Urothelium cell line (cell line): ENCODE measurements at places on chromosomes 4 and X.

- DNase-seq: no peak
Observed at GRCh38 chrX:19793471-19793870, 93.9 kb downstream of the SH3KBP1 start.

DNA sequence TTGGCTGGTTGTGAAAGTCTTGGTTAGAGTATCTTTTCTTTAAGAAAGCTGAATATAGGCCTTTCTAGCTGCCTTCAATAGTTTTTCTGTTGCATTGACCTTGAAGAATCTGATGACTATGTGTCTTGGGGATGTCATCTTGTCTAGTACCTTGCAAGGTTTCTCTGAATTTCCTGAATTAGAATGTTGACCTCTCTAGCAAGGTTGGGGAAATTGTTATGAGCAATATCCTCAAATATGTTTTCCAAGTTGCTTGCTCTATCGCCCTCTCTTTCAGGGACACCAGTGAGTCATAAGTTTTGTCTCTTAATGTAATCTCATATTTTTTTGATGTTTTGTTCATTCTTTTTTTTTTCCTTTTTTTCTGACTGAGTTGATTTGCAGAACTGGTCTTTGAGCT lies 194.7 kb downstream of the RAB28 start:
- no peak for DNase-seq

- DNase-seq: no peak
Observed at GRCh38 chrX:39677585-39677977, 420.2 kb downstream of the BCOR start.

DNA sequence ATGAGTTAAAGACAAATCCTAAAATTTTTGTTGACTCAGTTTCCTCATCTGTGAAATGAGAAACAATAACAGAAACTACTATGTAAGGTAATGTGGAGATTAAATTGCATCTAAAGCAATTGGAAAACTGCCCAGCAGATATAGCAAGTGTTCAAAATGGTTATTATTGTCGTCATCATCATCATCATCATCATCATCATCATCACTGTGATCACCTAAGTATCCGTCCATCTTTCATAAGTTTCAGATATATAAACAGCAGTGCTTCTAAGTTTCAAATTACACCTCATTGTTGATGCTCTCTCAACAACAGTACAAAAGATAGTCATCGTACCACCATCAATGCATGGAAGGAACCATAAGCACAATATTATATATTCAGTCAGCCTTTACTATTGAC lies 379.9 kb downstream of the PDGFC start:
- DNase-seq: no peak

DNA sequence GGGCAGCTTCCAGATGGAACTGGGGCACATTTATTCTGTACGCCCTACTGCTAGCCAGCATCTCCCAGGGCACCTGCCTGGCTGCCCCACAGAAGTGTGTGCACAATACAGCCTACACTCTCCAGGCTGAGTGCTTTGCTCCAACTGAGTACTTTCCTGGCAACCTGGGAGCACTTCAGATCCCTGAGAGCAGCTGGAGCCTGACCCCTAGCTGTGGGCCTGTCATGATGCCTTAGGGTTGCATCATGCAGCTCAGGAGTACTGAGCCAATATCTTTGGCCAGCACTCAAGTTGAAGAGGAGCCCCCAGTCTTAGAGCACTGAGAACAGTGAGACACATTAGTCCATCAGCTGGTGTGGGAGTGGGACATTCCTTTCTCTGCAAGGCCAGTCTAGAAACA lies 321.9 kb downstream of the CFAP47 start:
- no peak for DNase-seq

DNA sequence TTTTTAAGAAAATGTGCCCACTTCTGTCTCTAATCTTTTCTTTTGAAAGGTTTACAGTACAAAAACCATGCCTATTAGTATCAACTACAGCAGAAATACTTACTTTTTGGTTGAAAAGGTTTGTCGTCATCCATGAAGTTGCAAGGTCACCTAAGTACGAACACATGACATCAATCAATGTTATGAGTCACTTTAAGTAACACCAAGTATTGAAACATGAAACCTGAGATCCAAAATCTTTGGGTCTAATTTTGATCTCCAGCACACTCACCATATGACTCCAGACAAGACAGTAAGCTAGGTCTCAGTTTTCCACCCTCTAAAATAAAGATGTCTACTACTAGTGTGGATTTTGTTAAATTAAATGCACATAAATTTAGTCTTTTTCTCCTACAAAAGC lies 8.4 kb downstream of the ZNF280C start:
- no peak for DNase-seq

DNA sequence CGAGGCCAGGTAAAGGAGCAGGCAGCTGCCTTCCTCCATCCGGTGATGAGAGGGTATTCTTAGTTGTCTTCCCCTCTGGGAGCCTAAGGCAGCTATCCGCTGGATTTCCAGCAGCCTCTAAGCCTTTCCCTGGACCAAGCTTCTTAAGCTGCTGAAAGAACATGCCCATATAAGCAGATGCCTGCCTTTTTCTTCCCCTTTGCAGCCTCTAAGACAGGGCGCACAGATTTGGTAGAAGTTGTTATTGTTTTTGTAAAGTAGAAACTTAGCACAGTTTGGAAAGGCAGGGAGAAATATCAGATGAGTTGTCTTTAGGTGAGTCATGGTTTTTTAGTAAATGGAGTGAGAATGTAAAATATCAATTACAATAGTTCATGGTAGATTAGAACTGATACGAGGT lies 210.8 kb downstream of the ARHGAP10 start:
- DNase-seq: no peak

DNA sequence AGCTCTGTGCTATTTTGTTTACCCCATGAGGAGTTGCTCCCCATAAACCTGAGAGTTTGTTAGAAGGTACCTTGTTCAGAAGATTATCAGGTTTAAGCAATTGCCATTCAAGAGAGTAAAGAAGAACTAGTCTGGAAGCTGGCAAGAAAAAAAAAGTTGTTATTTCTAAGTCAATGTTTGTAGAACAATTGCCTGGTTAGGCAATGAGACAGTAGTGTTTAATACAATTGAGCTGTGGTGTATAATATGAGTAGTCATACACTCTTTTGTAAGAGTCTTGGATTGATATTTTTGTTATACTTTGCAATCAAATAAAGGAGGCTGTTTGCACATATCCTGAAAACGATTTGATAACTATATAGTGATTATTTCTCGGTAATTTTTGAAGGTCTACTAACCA lies 44.7 kb downstream of the GALNT7 start:
- no peak for DNase-seq

DNA sequence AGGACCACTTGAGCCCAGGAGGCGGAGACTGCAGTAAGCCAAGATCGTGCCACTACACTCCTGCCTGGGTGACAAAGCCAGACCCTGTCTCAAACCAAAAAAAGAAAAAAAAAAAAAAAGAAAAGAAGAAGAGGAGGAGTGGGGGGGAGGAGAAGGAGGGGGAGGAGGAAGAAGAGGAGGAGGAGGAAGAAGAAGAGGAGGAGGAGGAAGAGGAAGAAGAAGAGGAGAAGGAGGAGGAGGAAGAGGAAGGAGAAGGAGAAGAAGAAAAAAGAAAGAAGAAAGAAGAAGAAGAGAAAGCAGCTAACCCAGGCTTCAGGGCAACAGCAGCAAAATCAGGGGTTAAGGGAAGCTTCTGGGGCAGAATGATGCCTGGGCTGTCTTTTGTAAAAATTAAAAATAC lies 27.5 kb downstream of the VMA21 start:
- DNase-seq: no peak

GRCh38 chr4:6688879-6689505 lies 4.7 kb upstream of the S100P start:
- peak; percentile 92 for DNase-seq

DNA sequence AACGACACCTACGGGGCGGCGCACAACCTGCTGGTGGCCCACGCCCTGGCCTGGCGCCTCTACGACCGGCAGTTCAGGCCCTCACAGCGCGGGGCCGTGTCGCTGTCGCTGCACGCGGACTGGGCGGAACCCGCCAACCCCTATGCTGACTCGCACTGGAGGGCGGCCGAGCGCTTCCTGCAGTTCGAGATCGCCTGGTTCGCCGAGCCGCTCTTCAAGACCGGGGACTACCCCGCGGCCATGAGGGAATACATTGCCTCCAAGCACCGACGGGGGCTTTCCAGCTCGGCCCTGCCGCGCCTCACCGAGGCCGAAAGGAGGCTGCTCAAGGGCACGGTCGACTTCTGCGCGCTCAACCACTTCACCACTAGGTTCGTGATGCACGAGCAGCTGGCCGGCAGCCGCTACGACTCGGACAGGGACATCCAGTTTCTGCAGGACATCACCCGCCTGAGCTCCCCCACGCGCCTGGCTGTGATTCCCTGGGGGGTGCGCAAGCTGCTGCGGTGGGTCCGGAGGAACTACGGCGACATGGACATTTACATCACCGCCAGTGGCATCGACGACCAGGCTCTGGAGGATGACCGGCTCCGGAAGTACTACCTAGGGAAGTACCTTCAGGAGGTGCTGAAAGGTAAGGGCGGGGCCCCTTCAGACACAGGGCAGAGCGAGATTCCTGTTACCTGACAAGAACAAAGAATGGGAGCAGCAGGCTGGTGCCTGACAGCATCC lies 11.7 kb downstream of the RPL9 start:
- DNase-seq: no peak

DNA sequence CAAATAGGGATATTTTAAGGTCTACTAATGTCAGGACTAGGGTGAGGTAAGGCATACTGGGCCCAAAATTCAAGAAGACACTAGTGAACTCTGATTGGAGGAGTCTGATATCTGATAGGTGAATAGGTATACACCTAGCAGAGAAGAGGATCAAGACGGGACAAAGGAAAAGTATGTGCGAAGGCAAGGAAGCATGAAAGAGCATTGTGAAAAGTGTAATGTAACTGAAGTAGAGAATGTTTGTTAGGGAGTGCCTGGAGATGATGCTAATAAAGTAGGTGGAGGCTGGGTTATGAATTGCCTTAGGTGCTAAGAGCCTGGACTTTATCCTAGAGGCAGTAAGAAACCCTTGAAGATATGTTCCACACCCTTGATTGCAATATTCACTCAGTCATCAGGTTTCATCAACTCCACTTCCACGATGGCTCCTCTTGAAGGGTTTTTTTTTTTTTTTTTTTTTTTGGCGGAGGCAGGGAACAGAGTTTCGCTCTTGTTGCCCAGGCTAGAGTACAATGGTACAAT lies 49.9 kb upstream of the XIAP start:
- DNase-seq: no peak

DNA sequence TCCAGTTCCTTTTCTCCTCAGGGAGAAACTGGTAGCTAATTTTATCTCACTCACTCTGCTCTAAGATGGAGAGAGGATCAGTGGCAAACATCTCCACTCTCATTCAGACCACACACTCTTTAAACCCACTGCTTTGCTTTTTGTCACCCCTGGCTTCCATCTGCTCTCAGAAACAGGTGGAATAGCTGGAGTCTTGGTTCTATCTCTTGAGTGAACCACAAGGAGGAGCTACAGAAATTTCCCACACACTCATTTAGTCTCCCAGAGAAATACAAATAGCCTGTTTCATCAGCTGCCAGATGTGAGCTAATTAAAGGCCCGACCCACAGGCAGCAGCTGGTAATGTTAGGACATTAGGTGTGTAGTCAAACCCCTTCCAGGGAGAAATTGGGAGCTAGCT lies 96.6 kb downstream of the STPG2 start:
- DNase-seq: no peak

- no peak for DNase-seq
Observed at GRCh38 chr4:154757713-154758112, 13.9 kb downstream of the LRAT start.

DNA sequence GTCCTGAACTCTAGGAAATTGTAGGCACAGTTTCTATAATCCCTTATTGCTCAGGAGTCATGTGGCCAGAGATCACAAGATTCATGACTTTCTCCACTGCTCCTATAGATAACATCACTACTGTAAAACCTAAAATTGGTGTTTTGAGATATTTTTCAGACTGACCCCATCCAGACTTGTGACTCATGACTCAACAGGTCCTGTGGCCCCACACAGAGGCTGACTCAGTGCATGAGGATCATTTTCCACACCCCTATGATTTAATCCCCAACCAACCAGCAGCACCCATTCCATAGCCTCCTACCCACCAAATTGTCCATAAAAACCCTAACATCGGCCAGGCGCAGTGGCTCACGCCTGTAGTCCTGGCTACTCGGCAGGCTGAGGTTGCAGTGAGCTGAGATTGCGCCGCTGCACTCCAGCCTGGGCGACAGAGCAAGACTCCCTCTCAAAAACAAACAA lies 13.2 kb upstream of the XIAP start:
- DNase-seq: peak; percentile 7

DNA sequence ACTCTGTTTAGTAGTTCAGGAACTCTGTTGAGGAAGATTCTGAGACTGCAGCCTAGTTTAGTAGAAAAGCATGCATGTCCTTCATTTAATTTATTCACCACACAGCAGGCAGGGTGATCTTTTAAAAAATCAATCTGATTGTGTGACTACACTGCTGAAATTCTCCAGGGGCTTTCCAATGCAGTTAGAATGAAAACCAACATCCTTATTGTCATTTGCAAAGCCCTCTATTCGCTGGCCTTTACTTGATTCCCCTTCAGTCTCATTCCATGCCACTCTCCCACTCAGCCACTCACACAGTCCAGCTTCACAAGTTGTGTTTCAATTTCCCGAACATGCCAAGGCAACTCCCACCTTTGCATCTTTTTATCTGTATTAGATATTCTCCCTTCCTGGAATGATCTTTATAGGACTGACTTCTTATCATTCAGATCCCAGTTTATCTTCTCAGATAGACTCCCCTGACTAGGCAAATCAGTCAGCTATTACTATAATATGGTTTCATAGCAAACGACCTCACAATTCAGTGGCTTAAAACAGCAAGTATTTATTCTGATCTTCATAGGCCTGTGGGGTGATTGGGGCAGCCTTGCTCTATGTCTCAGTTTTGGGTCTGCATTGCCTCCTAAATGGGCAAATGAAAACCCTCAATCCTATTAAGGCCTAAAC lies 21.3 kb upstream of the FTHL17 start:
- no peak for DNase-seq

- no peak for DNase-seq
Observed at GRCh38 chr4:84495794-84496261, 3.3 kb downstream of the NKX6-1 start.

DNA sequence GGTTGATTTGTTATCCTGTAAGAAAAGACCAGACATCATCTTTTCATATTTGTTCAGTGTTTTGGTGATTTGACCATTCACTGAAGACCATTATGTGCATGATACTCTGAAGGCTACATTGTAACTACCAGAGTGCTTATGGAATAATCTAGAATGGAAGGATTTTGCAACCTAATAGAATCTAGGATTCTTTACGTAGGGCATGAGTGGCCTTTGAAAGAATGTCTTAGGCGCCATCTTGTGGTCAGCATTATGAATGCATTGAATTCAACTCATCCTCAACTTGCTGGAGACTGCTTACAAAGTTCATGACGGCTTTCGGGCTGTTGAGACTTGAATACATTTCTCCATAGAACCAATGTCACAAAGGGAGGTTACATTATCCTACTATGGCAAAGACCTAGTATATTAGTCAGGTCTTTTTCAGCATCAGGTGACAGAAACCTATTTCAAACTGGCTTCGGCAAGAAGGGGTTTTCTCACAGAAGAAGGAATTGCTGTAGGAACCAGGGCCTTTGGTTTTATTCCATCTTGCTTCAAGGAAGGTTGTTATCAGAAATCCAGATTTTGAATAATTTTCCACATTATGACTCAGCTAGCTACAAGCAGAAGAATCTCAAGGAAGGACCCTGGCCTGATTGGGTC lies 104.1 kb downstream of the GPAT3 start:
- peak; percentile 64 for DNase-seq
